ENCODE measurements at places on chromosomes 5 and 9.

- no peak for DNase-seq
These were observed 638.0 kb downstream of the IRX1 start for GRCh38 chr5:4233671-4234070.

- DNase-seq: no peak
These were observed 69.6 kb downstream of the IL31RA start for GRCh38 chr5:55920784-55921183.

GRCh38 chr5:54630738-54631359, 113.3 kb downstream of the SNX18 start:
- DNase-seq: no peak

DNA sequence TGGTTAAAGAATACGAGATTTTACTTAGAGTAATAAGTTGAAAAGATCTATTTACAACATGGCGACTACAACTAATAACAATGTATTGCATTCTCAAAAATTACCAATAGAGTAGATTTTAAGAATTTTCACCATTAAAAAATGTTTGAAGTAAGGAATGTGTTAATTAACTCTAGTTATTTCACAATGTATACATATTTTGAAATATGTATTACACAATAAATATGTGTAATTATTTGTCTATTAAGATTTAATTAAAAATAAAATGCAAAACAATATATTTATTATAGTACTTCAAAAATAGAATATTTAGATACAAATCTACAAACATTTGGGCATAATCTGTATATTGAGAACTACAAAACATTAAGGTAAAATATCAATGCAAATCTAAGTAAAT, 1326.3 kb upstream of the CDH6 start:
- DNase-seq: no peak

DNA sequence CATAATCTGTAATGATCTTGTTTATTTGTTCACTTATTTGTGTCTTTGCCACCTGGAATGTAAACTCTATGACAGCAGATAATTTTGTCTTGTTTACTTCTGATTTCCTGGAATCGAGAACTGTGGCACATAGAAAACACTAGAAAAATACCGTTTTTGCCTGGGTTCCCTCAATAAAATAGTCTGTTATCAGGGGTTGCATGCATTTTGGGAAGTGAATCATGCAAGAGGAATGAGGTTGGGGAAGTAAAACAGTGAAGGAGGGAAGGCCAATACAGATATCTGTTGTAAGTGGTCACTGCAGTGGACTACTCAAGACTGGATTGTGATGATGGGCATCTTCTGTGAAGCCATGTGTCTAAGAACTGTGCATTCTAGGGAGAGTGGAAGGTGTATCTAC, 45.2 kb upstream of the IL6ST start:
- no peak for DNase-seq

DNA sequence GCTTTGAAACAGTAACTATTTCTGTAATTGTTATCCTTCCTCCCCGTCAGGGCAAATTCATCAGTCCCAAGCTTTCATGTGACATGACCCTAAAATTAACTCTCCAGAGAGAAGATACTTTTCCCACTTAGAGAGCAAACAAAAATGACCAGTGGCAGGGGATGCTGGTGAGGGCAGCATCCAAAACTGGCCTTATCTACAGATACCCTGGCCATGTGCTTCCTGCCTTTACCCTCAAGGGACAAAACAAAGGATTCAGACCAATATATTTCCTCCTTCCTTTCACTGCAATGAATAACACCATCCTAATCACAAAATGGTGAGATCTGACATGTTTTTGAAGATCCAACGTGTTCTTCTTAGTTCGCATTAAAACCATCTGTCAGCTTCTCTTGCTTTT, 267.2 kb downstream of the MAN2A1 start:
- DNase-seq: no peak

- no peak for DNase-seq
These were observed 44.7 kb downstream of the CDC14B start for GRCh38 chr9:96574931-96575351.

- DNase-seq: no peak
These were observed 12.4 kb upstream of the RALGPS1 start for GRCh38 chr9:126902210-126902609.

DNA sequence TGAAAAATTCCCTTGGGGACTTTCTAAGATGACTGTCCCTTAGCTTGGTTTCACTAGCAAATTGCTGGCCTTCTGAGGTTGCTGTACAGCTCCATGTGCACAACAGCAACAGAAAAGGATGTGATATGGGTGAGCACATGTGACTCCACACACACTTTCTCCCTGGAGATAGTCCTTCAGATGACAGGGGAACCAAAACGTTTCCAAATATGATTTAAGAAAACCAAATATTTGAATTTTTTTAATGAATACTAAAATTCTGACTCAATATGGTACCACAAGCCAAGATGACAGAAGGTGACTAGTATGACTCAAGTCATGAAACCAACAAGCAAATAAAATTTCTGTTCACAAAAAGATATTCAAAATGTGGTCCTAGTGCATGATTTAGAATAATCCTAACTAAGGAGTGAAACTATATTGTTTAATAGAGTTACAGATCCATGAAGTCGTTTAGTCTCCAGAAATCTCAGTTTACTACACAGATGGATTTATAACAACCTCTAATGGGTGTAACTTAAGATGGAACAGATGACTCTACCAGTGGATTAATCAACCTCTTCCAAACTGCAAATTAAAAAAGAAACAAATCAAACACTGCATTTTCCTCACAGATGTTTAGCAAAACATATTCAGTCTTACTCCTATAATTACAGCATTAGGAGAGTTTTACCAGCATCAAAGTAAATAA, 144.8 kb upstream of the PIK3R1 start:
- no peak for DNase-seq
